ENCODE measurements at places on chromosomes 1 and 21.
A peak's percentile ranks its signal among the peaks of the same experiment; 100 is the strongest.

- DNase-seq: peak; percentile 28
Observed at GRCh38 chr21:43719748-43720538, 1.0 kb downstream of the PDXK start.

DNA sequence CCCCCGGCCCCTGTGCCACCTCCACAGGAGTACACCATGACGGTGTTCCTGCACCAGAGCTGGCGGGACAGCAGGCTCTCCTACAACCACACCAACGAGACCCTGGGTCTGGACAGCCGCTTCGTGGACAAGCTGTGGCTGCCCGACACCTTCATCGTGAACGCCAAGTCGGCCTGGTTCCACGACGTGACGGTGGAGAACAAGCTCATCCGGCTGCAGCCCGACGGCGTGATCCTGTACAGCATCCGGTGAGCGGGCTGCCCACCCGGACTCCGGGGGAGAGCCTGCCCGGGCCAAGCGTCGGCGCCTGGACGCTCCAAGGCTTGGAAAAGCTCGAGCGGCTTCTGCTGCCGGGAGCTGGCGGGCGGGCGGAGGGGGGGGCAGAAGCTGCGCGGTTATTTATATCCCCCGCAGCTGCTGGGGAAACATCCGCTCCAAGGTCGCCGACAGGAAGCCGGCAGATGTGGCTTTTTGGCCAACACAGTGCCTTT, 6.4 kb downstream of the GABRD start:
- no peak for DNase-seq

DNA sequence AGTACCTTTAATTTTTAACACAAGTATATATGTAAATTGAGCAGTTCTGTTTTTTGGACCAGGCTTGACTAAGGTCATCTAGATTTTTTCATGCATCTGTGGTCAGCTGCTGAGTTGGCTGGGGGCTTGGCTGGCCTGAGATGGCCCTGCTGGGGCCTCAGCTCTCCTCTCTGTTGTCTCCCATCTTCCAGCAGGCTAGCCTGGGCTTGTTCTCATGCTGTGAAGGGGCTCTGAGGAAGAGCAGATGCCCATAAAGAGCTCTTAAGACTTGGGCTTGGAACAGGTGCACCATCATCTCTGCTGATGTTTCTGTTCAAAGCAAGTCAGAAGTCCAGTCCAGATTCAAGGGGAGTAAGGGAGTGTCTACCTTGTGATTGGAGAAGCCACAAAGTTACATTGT, 51.2 kb upstream of the TNR start:
- DNase-seq: no peak

- DNase-seq: no peak
Observed at GRCh38 chr1:59738152-59738551, 76.6 kb upstream of the HOOK1 start.

Measured in activated CD4-positive, alpha-beta T cell treated with anti-CD3 and anti-CD28 coated beads for 4 hours (primary cell).